ENCODE measurements at places on chromosomes 5 and 9. TPM values are rescaled to one million over a fixed set of nuclear protein-coding genes. Genes with fewer than 3 reads are reported as not detected.

DNA sequence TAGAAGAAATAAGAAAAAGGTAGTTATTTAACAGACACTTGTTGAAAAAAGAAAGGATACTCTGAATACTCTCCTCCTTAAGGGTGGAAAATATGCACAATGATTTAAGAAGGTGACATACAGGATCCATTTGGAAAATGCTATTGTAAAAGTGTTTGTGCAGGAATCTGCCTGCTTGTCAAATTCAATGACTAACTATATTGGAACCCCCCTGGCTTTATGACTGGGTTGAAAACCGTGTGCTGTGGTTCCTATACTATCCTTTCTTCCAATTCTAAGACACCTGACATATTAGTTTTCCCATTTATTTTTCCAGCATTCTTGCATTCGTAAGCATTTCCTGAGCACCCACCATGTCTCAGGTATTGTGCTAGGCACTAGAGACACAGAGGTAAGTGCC lies 220.0 kb downstream of the GLIS3 start:
- 0 out of 2 replicates have a peak, but pooled peaks cover 7% of the 10 kb centered on the region for H3K4me1 ChIP-seq
- no peak for DNase-seq
- no peak overlapping the region for H3K27ac ChIP-seq
- no peak overlapping the region for H3K4me3 ChIP-seq
- no peaks in the 10 kb centered on the region for H3K36me3 ChIP-seq
- H3K27me3 ChIP-seq: no peaks in the 10 kb centered on the region

DNA sequence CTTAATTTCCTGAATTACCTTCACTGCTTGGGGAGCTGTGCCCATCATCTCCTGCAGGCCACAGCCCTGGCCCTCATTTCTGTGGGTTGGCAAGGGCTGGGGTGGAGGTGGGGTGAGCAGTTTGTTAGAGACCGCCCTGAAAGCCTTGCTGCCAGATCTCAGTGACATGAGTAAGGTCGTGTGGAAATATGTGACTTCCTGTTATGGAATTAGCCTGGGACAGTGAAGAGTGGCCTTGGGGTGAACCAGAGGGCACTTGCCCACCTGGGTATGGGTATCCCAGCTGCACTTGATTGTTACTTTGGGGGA lies 2.5 kb upstream of the HNRNPAB start:
- peaks cover 15% of the 10 kb centered on the region for H3K36me3 ChIP-seq
- H3K4me3 ChIP-seq: no peak overlapping the region
- peaks cover 16% of the 10 kb centered on the region for H3K4me1 ChIP-seq
- H3K27me3 ChIP-seq: no peaks in the 10 kb centered on the region

GRCh38 chr9:123622711-123623241 lies 266.8 kb downstream of the CRB2 start:
- H3K36me3 ChIP-seq: no peaks in the 10 kb centered on the region
- H3K27ac ChIP-seq: peak overlapping the region; percentile 20
- H3K4me1 ChIP-seq: peaks cover 18% of the 10 kb centered on the region
- H3K27me3 ChIP-seq: no peaks in the 10 kb centered on the region
- H3K4me3 ChIP-seq: no peak overlapping the region

- DNase-seq: no peak
- H3K27ac ChIP-seq: no peak overlapping the region
- H3K36me3 ChIP-seq: no peaks in the 10 kb centered on the region
- H3K4me1 ChIP-seq: no peaks in the 10 kb centered on the region
Observed at GRCh38 chr9:105711867-105712266, 17.5 kb downstream of the TMEM38B start.

DNA sequence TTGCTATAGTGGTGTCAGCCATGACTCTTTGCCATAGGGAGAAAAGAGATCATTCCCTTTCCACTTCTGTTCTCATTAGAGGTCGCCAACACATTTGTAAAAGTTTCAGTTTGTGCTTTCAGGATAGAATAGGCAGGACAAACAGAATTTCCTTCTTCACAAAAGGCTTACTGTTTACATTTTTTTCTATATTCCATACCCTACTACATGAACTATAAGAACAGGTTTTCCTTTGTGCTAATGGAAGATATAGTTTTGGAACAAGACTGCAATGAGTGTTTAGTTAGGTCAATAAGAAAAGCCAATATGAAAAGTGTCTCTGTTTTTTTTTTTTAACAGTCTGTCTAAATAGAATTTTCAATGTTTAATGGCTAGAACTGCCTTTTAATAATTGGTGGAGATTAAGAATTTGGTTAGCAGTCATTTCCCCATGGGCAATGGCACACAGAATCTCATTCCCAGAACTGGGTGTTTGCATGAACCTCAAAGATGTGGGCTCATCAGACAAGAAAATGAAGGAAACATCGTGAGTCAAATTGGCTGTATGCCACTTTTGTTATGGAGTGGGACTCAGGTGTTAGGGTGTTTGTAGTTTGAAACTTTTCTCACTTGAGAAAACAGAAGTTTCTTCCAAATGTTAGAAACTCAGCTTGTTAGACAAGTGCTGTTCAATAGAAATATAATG lies 75.2 kb upstream of the PRLR start:
- H3K27me3 ChIP-seq: no peaks in the 10 kb centered on the region
- H3K36me3 ChIP-seq: no peaks in the 10 kb centered on the region
- DNase-seq: no peak
- H3K27ac ChIP-seq: no peak overlapping the region

- H3K27me3 ChIP-seq: no peaks in the 10 kb centered on the region
- no peaks in the 10 kb centered on the region for H3K4me1 ChIP-seq
- H3K36me3 ChIP-seq: no peaks in the 10 kb centered on the region
- no peak overlapping the region for H3K4me3 ChIP-seq
Observed at GRCh38 chr5:145072889-145073288, 762.3 kb downstream of the PRELID2 start.

DNA sequence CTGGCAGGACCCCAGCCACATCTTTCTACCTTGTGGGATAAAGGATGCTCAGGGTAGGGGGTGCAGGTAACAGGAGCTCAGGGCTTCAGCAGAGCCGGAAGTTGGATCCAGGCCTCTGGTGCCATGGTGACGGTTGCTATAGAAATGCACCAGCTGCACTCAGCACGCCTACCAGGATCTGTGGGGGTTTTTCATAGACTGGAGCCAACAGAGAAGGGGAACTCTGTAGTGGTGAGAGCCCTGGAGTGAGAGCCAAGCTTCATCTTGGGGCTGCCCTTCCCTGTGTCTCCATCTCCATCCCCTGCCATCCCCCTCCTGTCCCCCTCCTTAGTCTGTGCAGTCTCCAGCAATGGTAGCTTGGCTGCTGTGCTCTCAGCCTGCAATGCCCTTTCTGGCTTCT lies 27.5 kb upstream of the BOD1 start:
- H3K27me3 ChIP-seq: no peaks in the 10 kb centered on the region
- peaks cover 40% of the 10 kb centered on the region for H3K4me1 ChIP-seq
- H3K36me3 ChIP-seq: no peaks in the 10 kb centered on the region
- no peak overlapping the region for H3K4me3 ChIP-seq
- H3K27ac ChIP-seq: 0 out of 2 replicates have a peak overlapping the region, but pooled peaks have one; percentile 66

DNA sequence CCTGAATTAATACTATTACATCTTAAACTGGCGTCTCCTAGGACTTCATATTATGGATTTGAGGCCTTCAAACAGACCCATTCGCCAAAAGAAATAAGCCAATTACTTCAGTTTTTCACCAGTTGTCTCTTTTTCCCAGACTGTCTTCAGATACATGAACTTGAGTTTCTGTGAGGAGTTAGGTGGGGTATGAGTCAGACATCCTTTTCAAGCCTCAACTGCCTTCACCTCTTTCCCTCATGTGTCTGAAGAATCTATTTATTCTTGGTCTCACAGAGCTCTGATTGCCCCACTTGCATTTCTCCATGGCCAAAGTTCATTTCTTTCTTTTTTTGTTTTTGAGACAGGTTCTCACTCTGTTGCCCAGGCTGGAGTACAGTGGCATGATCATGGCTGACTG lies 12.5 kb downstream of the WNT8A start:
- peaks cover 50% of the 10 kb centered on the region for H3K4me1 ChIP-seq
- no peak overlapping the region for H3K27ac ChIP-seq
- DNase-seq: no peak

- no peak overlapping the region for H3K4me3 ChIP-seq
- no peaks in the 10 kb centered on the region for H3K27me3 ChIP-seq
Observed at GRCh38 chr9:103721056-103721455, 373.1 kb upstream of the SMC2 start.

DNA sequence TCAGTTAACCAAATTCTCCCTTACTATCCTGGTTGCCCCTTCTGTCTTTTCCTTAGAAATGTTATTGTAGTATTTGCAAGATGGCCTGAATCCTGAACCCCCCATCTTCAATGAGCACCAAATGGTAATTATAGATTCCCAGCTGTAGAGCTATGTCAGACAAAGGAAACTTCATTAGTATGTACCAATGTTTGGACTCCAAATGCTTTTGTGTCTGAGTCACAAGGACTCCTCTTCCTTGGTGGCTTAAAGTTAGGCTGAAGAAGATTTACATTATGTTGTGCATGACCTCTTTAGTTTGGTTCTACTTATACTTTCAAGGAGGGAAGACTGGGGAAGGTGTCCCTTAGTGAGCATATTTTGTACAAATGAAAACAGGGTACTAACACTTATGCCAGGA lies 105.9 kb upstream of the CDKN2B start:
- peaks cover 22% of the 10 kb centered on the region for H3K4me1 ChIP-seq
- H3K4me3 ChIP-seq: no peak overlapping the region
- no peak for DNase-seq
- H3K27me3 ChIP-seq: no peaks in the 10 kb centered on the region
- no peaks in the 10 kb centered on the region for H3K36me3 ChIP-seq

GRCh38 chr9:98971168-98971914 lies 27.6 kb downstream of the COL15A1 start:
- H3K4me1 ChIP-seq: peaks cover 14% of the 10 kb centered on the region
- H3K4me3 ChIP-seq: no peak overlapping the region
- no peaks in the 10 kb centered on the region for H3K36me3 ChIP-seq

DNA sequence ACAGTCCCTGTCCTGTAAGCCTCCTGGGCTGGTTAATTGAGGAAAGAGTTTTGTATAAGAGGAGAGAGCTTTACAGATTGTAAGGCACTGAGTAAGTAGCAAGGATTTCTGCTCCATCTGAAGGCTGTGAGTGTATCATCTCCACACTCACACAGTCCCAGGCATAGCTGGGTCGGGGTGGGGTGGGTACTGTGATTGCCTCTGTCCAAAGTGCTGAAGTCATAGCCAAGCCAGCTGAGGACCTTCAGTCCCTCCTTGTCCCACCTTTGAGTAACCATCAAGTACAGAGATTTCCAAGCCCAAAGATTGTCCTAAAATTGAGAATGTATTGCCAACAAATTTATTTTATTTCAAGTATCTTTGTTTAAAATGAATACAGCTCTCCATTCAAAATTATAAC lies 5.5 kb upstream of the DNAJB5 start:
- no peak overlapping the region for H3K4me3 ChIP-seq
- H3K36me3 ChIP-seq: no peaks in the 10 kb centered on the region
- peak; percentile 74 for DNase-seq
- no peaks in the 10 kb centered on the region for H3K27me3 ChIP-seq
- no peak overlapping the region for H3K27ac ChIP-seq

DNA sequence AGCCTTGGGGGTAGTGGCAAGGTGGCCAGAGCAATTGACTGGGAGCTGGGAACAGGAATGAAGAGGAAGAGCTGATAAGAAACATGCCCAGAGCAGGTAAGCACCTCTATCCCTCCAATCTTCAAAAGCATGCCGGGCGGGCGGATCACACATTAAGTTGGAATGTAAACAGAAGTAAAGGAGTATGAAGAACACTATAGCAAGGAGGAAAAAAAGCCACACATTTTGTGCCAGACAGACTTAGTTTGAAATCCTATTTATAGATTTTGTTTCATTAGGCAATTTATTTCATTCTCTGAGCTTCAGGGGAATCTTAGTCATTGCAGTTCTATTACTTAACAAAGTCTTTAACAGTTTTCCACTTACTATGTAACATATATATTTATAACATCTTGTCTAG lies 173.9 kb upstream of the TNC start:
- no peak for DNase-seq
- no peak overlapping the region for H3K4me3 ChIP-seq
- no peak overlapping the region for H3K27ac ChIP-seq
- H3K36me3 ChIP-seq: no peaks in the 10 kb centered on the region
- H3K27me3 ChIP-seq: no peaks in the 10 kb centered on the region
- H3K4me1 ChIP-seq: peaks cover 12% of the 10 kb centered on the region

DNA sequence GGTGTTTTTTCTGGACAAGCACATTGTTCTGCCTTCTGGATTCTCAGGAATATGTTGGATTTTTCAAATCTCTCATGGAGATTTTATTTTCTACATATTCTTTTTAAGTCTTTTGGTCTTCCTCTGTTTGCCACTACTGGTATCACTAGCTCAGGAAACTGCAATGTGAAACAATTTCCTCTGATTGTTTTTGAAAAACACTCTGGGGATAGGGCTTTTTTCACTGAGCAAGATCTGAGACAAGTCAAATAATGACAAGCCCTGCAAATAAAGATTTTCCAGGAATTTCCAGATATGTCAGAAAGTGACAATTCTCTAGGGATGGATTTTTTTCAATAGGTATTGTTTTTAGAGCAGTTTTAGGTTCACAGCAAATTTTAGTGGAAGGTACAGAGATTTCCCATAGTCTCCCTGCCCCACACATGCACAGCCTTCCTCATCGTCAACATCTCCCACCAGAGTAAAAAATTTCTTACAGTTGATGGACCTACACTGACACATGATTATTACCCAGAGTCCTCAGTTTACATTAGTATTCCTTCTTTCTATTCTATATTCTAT lies 86.9 kb upstream of the TMEM161B start:
- no peak overlapping the region for H3K27ac ChIP-seq
- H3K4me1 ChIP-seq: no peaks in the 10 kb centered on the region
- DNase-seq: no peak
- no peaks in the 10 kb centered on the region for H3K27me3 ChIP-seq

GRCh38 chr9:77793849-77794248 lies 145.7 kb upstream of the GNA14 start:
- H3K4me3 ChIP-seq: no peak overlapping the region
- H3K27ac ChIP-seq: no peak overlapping the region
- peaks cover 4% of the 10 kb centered on the region for H3K4me1 ChIP-seq

GRCh38 chr9:3281399-3281798 lies 244.4 kb downstream of the RFX3 start:
- H3K27me3 ChIP-seq: no peaks in the 10 kb centered on the region
- no peaks in the 10 kb centered on the region for H3K36me3 ChIP-seq
- no peak overlapping the region for H3K27ac ChIP-seq
- H3K4me1 ChIP-seq: 0 out of 2 replicates have a peak, but pooled peaks cover 7% of the 10 kb centered on the region

DNA sequence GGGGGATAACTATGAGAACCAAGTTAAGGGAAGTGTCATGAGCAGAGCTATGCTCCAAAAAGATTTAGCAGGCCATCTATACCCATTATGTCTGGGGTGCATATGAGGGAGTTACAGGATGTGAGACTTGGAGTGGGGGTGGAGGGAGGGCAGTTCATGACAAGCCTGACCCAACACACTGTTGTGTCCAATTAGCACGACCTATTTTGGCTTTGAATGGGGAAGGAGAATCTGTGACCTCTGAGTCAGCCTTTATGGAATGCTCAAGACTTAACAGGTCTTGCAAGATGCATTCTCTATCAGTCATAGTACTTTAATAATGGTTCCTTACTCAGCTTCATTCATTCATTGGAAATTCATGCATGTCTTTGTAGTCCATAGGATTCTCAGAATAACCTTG lies 71.7 kb downstream of the GRIA1 start:
- no peaks in the 10 kb centered on the region for H3K4me1 ChIP-seq
- H3K27ac ChIP-seq: no peak overlapping the region
- H3K36me3 ChIP-seq: no peaks in the 10 kb centered on the region
- H3K27me3 ChIP-seq: no peaks in the 10 kb centered on the region
- H3K4me3 ChIP-seq: no peak overlapping the region
- DNase-seq: no peak

- H3K4me3 ChIP-seq: no peak overlapping the region
- H3K36me3 ChIP-seq: no peaks in the 10 kb centered on the region
- H3K27me3 ChIP-seq: no peaks in the 10 kb centered on the region
- peak; percentile 47 for DNase-seq
- H3K4me1 ChIP-seq: no peaks in the 10 kb centered on the region
Observed at GRCh38 chr5:100706776-100707175, 171.6 kb downstream of the FAM174A start.

The PRR16 gene
- 0.62 TPM for total RNA-seq

The GPR151 gene
- total RNA-seq: not detected

The FOXD4L3 gene
- not detected for total RNA-seq

The GADD45G gene
- 15.8 TPM for total RNA-seq

The ANKDD1B gene
- total RNA-seq: 0.73 TPM

The FAM153A gene
- not detected for total RNA-seq
